ENCODE measurements at places on chromosomes 13 and 19. TPM values are rescaled to one million over a fixed set of nuclear protein-coding genes. Genes with fewer than 3 reads are reported as not detected.

DNA sequence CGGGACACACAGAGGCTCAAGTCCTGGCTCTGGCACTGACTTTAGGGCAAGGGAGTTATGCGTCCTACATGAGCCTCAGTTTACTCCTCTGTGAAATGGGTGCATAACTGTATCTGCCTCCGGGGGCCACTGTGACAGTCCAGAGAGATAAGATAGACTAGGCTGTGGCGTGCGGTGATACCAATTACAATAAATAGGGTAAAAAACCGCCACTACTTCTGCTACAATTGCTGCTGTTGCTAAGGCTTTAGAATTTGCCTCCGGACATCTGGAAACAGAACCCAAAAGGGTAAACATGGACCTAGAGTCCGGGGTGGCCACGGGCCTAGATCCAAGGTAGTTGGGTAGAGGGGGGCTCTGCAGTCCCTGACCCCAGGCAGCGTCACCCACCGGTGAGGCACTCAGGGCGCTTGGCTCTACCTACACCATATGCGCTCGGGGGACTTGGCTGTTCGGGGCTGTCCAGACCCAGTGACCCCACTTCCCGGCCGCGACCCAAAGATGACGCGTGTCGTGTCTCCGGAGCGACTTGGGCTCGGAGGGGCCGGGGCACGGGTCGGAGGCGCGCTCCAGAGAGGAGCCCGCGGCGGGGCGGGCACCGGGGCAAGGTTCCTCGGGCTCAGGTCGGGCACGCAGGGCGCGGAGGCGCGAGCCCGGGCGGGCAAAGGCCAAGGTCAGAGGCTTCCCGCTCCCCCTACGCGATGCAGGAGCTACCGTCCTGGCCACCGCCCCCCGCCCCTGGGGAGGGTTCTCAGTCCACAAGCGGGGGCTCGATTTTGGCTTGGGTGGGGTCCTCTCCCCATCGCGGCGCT, 1.1 kb downstream of the INSR start:
- DNase-seq, result peak; percentile 12

DNA sequence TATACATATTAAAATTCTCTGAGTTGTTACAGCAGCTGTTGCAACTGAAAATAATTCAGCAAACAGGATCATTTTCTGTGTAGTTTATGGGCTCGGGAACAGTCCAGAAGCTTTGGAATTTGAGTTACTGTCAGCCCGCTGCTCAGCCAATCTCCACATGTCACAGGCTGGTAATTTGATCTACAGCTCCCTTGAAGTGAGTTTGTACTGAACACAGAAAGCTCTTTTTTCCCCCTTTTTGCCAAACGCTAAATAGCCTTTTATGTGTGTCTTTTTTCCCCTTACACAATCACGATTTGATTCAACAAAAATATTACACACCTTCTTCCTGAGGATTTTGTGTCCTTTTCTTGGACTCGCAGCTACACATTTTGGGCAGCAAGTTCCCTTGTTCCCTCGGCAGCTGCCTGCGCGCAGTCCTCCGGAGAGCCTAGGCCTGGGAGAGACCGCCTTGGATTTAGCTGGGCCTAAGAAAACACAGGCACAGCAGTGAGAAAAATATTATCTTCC, 371.4 kb downstream of the KCNRG start:
- no peak for DNase-seq

The SIX5 gene
- total RNA-seq, result 1.7 TPM

The PSPN gene
- total RNA-seq, result 0.90 TPM

The SPRYD7 gene
- total RNA-seq, result 2.0 TPM
